C1 segment of cervical spinal cord (tissue), 14 donors: ENCODE measurements at places on chromosomes 6 and 20.

- no peak for DNase-seq
Measured at GRCh38 chr20:13857961-13858360, 73.1 kb downstream of the NDUFAF5 start.

DNA sequence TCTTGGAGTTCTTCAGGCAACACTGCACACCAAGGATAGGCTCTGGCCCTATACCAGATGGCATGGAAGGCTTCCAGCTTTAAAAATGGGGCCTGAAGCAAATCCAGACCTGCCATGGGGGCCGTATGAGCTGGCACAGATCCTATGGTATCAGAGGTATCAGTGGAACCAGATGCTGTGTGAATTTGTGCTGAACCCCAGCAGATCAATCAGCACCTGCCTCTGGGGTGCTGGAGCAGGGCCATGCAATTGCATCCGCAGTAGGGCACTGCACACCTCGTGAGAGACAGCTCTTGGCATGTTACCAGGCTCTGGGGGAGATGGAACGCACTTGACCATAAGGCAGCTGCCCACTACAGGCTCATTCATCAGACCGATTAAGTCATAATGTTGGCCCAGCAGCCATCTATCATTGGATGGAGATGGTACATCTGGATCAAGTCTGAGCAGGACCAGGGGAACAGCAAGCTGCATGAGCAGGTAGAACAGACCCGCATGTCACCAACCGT, 221.5 kb downstream of the MYLK4 start:
- no peak for DNase-seq

DNA sequence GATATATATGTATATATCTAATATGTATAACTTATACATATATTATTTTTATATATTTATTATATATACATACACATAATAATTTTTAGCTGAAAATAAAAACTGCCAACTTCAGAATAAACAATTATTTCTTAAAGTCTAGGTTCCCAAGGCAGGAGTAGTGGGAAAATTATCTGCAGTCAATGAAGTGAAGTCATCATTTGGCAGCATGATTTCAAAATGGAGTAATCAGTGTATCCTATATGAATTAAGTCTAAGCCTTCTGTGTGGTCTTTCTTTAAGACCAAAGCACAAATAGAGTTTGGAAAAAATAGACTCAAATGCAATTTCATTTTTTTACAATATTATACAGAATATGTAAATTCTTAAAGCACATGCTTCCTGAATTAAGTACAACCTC, 251.0 kb downstream of the SAMD5 start:
- DNase-seq, result no peak

DNA sequence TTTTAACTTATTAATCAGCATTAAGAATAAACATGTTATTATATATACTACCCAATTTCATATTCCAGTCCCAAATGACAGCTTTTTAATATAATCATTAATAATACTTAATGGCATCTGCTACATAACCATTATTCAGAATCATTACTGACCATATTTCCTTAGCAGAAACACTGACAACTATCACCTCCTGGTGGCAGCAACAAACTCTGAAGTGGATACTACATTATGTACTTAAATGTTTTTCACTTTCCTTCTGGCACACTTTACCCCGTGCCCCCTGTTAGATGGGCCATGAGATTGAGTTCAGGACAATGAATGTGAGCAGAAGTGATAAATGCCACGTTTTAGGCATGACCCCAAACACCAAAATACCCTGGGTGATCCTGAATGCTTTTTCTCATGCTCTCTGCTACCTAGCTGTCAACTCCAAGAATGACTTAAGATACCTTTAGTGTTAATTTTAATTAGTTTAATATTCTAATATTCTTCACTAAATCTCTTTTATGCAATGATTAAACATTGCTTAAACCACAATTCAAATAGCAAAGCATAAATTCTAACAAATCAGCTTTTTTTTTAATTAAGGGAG, 77.1 kb downstream of the LMBRD1 start:
- no peak for DNase-seq

DNA sequence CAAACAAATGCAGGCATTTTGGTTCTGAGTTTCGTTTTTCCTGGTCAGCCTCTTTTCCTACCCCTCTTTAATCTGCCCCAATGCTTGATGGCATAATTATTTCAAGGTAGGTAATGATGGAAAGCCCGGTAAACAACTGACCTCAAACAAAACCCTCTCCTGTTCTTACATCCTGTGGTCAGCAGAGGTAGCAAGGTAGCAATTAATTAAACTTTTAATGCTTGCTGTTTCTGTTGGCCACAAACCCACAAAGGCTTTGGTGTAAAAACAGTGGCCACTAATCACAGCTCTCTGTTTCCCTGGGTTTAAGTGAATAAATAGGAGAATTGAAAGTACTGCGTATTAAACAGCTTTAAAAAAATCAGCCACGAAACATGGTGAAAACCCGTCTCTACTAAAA, 261.5 kb upstream of the SOX4 start:
- no peak for DNase-seq

DNA sequence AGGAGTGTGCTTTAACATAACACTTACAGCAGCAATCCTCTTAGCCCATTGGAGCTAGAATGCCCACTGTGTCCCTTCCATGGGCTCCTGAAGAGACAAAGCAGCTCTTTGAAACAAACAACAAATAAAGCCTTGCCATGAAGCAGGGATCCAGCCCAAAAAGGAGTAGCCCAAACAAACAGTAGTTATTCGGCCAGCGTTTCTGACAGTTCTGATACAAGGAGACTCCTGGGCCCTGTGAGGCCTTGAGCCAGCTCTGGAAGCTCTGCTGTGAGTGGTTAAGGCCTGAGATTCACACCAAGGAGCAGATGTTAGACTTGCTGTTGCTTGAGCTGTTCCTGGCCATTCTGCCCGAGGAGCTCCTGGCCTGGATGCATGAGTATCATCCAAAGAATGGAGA, 16.9 kb upstream of the ZSCAN16 start:
- DNase-seq, result no peak

- no peak for DNase-seq
Measured at GRCh38 chr20:44066645-44067606, 120.1 kb downstream of the JPH2 start.

DNA sequence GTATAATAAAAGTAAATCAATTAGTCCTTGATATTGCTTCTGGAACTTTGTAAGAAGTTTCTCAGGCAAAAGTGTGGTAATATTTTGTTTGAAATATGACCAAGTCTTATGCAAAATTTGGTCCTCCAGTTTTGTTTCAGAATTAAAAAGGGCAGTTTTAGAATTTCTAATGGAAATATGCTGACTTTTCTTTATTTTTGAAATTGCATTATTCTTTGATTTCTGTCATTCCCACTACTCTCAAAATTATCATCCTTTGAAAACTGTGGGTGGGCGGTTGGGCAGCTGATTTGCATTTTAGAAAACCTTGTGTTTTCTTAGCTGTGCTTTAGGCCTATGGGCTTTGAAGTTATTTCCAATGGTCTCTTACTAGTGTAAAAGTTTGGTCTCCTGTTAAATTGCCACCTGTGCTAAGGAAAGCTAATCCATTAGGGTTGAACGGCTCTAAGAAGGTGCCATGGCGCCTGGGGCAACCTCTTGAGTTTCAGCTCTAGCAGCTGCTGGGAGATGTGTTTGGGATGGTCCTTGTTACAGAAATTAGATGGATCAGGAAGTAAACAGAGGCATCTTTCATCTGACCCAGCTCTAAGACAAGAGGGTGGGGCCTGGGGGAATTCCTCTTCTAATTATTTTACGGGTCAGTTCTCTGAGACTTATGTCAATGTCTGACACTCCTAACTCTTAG, 880.8 kb upstream of the SLC35B3 start:
- DNase-seq, result no peak

DNA sequence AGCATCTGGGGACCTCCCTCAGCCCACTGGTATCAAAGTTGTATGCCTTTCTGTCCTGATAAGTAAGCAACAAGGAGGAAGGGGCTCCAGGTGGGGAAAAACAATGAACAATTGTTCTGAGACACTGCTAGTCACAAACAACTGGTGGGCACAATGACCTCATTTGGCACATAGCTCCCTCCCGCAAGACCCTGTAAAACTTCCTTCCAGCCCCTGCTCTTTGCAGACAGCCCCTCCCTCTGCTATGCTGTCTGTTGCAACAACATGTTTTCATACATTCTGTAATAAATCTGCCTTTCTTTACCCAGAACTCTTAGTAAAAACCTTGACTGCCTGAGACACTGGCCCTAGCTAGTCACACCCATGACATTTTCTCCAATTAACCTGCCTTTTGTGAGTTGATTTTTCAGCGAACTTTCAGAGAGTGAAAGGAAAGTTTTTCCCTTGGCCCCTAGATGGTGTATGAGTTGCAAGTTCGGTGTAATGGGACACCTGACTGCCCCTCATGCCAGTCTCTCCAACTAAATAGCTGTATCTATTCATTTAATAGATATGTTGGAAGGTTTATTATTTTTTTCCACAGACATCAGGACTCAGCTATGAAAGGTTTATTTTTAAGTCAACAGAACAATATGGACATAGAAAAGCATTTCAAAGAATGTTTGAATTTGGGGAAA, 142.3 kb upstream of the SLC22A16 start:
- DNase-seq, result no peak

GRCh38 chr6:123091091-123091895, 95.3 kb downstream of the CLVS2 start:
- no peak for DNase-seq

DNA sequence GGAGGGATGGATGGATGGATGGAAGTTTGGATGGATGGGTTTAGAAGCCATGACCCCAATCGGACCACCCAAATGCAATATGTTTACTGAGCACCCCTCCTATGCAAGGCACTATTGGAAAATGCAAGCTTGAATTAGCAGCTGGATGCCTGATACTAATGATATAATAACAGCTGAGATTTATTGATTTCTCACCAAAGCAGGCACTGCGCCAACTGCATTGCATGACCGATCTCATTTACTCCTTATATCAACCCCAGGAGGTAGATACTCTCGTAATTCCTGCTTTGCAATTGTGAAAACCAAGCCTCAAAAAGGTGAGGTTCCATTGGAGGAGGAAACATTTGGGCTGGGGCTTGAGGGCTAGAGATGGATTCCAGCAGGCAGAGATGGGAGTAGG, 89.7 kb downstream of the KCNB1 start:
- no peak for DNase-seq

GRCh38 chr6:144745439-144745838, 460.3 kb downstream of the UTRN start:
- no peak for DNase-seq

GRCh38 chr20:4026093-4026601, 10.8 kb upstream of the RNF24 start:
- DNase-seq, result no peak

DNA sequence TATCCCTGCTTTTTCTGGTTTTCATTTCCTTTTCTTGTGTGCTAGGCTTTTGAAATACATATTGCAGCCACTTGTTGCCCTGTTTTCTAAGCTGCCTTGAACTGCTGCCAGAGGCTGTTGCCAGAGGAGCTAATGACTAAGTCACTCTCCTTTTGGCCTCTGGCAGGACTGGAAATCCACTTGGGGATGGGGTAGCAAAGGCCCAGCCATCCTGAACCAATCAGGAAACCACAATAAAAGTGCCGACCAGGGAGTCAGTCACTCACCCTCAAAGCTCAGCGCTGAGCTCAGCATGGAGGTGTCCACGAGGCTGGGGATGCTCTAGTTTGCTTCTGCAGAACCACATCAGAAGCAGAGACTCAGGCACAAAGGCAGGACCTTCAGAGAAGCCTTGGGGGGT, 813.0 kb downstream of the DHX35 start:
- DNase-seq, result no peak
